GM13976 (cell line): ENCODE measurements at places on chromosomes 3 and 15.

GRCh38 chr3:135137296-135137695 is 342.2 kb downstream of the EPHB1 start:
- DNase-seq = no peak

- DNase-seq = no peak
Measured at GRCh38 chr15:53512029-53512428, 247.4 kb downstream of the WDR72 start.

GRCh38 chr15:85383470-85384148 is 3.2 kb downstream of the AKAP13 start:
- no peak for DNase-seq

- no peak for DNase-seq
Measured at GRCh38 chr3:123292321-123293310, 90.9 kb downstream of the SEC22A start.

DNA sequence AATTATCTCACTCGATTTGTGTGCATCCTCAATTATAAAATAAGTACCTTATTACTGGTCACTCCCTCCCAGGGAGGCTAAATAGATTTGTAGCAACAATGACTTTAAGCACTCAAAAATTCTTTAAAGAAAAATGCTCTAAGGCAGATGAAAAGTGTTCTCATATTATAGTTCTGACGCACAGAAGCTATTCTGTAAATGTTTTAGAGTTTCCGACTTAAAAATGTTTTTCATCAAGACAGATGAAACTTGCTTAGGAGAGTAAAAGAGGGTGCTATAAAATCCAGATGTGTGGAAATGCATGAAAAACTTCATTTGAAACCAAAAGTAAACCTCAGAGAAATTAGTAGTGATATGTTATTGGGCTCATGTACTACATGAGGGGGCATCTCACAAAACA is 398.4 kb upstream of the KCNMB2 start:
- DNase-seq = no peak

DNA sequence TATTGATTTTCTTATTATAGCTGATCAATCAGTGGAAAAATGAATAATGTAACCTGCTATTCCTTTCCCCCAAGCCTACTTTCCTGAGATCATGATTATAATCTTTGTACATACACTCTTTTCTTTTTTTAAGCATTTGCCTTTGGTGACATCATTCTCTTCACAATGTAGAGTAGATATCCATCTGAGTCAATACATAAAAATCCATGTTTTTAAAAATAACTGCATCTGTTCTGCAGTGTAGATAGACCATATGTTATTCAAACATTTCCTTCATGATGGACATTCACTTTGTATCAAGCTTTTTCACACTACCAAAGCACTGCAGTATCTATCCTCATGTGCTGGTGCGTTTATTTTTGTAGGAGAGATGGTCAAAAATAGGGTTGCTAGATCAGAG is 211.1 kb downstream of the PTPRG start:
- DNase-seq = no peak

DNA sequence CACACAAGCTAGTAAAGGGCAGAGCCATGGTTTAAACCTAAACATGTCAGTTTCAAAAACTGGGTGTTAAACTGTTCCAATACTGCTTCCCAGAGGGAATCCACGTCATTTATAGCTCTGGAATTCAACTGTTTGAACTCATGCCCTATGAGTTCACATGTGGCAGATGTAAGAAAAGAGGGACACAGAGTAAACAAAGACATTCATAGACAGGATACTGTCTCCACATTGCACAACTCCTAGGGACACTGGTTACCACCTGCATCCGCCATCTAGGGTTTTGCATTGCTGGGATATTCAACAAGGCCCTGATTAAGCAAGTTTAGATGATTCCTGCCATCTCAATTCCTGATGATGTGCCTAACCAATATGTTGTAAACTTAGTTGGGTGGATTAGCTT is 134.1 kb upstream of the COL8A1 start:
- no peak for DNase-seq

DNA sequence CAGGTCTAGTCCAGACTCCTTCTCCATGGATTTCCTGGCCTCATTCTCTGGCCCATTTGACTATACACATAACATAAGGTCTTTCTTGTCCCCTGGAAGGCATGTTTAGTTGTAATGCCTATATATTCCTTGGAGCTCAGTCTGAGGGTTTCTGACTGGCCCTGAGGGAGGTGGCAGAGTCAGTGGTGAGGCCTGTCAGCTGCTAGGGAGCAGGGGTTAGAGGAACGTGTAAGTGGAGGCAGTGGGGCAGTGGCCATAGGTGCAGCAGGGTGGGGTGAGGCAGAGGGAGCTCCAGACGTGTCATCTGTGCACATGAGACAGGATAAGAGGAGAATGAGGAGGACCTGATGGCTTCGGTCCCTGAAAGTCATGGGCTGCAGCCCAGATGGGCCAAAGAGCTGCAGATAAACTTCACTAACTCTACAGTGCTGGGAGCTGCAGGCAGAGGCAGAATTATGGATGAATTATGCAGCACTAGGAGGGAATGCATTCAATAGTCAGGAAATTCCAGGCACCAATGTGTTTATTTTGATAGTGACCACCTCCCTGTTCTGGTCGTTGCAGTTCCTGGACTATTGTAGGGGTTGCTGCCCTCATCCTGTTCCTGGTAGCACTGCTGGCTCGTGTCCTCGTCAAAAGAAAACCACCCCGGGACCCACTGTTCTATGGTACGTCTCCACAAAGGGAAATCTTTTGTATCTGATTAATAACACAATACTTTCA is 4.9 kb downstream of the TM6SF1 start:
- no peak for DNase-seq
